ENCODE measurements at places on chromosomes 5 and 9.

DNA sequence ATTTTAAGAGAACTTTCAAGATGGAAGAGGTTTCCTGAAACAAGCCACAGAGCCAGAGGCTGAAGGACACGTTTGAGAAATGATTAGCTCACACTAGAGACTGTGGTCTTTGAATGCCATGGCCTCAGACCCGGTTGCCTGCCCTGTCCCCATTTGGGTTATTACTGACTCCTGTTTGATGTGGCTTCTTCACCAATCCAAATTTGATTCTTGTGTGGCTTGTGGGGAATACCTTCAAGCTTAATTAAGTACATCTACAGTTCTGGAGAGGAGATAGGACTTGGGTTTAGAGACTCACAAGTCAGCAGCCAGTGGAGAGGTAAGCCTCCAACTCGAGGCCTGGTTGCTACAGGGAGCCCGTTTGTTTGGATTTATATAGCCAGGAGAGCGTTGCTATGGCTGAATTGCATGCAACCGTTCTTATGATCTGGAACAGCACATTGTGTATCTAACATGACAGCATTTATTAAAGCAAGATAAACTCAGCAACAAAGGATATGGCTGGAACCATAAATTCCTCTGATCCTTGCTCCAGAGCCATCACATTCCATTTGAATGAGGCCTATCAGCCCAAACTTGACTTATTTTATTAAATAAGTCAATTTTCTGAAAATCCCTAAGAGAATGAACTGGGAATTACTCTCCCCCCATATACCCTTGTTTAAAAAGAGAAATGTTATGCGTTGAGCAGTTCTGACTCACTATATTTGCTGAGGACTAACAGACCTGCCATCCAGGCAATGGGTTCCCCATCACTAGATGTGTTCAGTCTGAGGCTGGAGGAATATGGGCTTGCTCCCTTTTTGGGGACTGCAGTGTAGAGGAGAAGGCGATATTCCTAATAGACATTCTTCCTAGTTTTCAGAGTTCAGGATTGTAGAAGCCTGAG, 88.4 kb upstream of the TNFSF8 start:
- DNase-seq = no peak

DNA sequence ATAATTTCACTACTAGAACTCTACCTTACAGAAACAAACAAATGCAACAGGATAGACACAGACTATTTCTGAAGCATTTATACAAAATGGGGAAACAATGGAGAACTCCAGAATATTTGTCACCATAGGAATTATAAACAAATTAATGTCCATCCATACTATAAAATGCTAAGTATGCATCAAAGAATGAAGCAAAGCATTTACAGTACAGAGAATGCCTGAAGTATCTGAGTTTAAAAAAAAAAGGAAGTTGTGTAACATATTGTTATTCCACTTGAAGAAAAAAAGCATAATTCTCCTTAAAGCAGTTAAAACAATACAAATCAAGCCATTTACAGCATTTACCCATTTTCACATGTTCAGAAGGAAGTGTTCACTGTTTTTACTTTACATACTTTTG, 53.0 kb downstream of the DROSHA start:
- DNase-seq = no peak

DNA sequence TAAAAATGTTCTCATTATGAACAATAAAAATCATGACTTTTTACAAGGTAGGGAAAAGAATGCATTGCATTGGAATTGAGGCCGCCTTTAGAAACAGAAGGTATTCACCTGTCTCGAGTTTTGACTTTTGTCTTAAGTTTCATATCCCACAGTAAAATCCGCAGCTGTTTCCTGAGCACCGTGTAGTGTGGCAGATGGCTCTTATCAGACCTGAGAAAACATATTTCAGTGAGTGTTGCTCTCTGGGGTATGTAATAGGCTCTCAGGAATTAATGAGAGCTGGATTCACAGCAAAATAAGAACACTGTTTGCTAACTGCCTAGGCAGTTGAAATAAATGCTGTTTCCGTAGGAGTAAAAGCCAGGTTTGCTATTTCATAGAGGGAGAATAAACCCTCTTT, 221.4 kb downstream of the CFAP90 start:
- peak; percentile 2 for DNase-seq

DNA sequence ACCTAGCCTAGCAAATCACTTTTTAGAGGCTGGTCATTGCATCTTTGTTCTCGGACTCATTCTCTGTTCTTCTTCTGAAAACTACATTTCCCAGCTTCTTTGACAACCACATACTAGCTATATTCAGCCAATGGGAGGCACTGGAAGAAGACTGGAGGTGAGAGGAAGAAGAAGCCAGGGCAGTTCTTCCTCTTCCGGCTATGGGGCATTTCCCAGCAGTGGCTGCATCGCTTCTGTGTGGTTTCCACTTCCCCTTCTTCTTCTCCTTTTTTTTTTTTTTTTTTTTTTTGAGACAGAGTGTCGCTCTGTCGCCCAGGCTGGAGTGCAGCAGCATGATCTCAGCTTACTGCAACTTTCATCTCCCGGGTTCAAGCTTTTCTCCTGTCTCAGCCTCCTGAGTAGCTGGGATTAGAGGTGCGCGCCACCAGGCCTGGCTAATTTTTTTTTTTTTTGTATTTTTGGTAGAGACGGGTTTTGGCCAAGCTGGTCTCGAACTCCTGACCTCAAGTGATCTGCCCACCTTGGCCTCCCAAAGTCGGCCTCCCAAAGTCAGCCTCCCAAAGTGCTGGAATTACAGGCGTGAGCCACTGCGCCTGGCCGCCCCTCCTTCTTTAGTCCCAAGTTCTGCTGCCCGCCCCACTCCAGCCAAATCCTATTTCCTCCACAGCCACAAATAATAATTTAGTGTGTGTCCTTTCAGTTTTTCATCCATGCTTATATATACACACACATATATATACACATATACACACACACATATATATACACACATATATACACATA, 6.9 kb upstream of the UBAP1 start:
- DNase-seq = peak; percentile 59

DNA sequence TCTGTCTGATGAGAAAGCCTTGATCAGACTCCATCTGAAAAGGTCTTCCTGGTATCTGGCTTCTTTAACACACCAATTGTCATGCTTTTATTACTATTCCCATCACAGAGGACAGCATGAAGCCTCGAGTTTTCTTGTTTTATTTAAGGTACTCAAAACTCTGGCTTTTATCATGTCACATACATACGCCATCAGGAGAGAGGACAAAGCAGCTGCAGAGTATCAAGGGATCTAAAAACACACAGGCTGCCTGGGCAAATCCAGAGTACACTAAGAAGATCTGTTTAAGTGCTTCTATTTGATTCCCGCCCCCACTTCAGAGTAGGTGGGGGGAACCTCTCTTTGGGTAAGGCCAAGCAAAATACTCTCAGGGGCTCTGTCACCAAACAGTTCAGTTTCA, 277.2 kb downstream of the SPOCK1 start:
- no peak for DNase-seq

GRCh38 chr9:89621031-89621430, 16.2 kb downstream of the GADD45G start:
- no peak for DNase-seq

DNA sequence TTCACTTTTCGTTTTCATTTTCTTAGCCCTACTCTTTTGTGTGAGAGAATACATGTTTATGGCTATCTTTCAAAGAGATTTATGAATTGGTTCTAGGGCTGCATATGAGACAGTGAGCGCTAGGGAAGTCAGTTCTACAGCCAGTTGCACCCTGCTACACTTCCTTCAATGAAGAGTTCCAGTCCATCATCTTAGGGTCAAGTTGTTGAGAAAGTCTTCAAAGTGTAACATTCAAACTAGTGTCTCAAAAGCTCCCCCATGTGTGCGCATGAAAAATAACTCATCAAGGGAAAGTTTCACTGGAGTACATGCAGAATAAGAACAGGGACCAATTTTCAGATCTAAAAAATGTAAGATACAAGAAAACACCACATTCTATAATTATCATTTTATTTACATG, 317.2 kb downstream of the DEPDC1B start:
- DNase-seq = peak; percentile 34

GRCh38 chr9:124797343-124798103, 20.6 kb downstream of the OLFML2A start:
- DNase-seq = no peak

All from RPMI8226 (cell line).